ENCODE measurements at places on chromosomes 3 and 15.

GRCh38 chr3:174125267-174125824 is 727.8 kb downstream of the NLGN1 start:
- no peak for DNase-seq

DNA sequence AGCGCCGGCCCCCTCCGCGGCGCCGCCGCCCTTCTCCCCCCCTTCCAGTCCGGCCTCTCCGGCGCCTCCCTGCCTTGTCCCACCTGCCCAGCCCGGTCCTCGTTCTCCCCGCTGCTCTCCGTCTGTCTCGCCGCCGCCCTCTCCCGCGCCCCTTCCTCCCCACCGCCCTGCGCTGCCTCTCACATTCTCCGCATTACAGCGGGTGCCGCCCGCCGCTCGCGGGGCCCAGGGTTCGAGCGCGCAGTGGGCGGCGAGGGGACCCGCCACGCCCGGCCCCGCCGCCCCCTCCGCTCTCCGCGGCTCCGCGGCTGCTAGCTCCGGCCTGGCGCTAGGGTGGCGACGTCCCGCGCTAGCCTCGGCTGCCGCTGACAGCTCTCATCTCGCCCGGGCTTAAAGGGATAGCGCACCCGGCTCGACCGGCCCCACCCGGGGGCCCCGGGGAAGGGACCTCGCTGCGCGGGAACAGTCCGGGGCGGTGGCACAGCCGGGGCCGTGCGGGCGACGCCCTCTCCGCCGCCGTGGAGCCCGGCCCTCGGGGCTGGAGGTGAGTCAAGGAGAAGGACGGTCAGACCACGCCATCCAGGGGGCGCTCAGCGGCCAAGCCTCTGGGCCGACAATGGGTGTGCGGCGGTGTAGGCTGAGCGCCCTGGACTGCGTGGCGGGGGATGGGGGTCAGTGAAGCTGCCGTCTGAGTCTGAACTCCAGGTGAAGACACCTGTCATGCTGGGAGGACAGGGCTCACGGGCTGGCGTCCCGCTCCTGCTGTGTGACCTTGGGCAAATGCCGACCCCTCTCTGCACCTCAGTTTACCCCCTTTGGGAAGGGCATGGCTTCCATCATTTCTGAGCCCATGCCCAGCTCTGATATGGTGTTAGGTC is 187.4 kb upstream of the LINGO1 start:
- no peak for DNase-seq

GRCh38 chr3:139120086-139121056 is 75.7 kb upstream of the PRR23C start:
- DNase-seq = no peak

- no peak for DNase-seq
These were observed 2.5 kb downstream of the SCAMP2 start for GRCh38 chr15:74870436-74871215.

All from activated CD8-positive, alpha-beta memory T cell treated with anti-CD3 and anti-CD28 coated beads for 1 hour (primary cell).